Kidney epithelial cell (primary cell): ENCODE measurements at places on chromosomes 6 and 20.

GRCh38 chr6:44537306-44538049 is 150.0 kb downstream of the CDC5L start:
- DNase-seq: no peak

- no peak for DNase-seq
Observed at GRCh38 chr20:43893930-43894329, 20.7 kb upstream of the TOX2 start.

GRCh38 chr6:148747145-148747470 is 278 bp downstream of the UST start:
- DNase-seq: no peak

- DNase-seq: no peak
Observed at GRCh38 chr20:62875419-62876361, 14.1 kb upstream of the TCFL5 start.

GRCh38 chr6:112980676-112981075 is 633.5 kb downstream of the RFPL4B start:
- no peak for DNase-seq

DNA sequence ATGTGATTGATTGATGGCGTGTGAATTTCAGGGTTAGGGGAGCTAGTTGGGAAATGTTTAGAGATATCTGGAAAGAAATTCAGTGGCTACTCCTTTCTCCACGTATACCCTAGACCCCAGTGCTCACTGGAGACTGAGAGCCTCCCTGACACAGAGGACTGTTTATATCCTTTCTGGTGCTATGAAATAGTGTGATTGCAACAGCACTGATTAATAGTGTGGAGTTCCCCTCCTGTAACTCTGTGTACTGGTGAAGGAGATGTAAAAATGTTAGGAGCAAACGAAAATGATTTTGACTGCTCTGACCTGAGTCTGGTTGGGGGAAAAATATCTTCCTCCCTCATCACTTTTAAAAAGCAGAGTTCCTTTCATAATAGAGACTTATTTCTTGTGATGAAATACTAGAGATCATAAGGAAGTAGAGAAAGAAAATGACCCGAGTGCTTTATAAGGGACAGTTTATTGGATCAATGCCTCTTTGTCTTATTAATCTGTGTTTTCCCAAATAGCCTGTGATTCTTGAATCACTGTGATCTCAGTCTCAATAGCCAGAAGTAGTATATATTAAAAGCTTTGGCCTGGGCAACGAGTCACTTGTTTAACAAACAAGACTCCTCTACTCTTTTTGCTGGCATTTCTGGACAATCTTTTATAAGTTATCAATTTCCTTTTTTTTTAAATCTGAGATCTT is 92.3 kb downstream of the RNF182 start:
- DNase-seq: no peak

- DNase-seq: no peak
Observed at GRCh38 chr6:113425977-113426660, 431.0 kb upstream of the MARCKS start.

GRCh38 chr6:46903175-46903574 is 18.6 kb downstream of the ADGRF5 start:
- no peak for DNase-seq

- DNase-seq: no peak
Observed at GRCh38 chr20:23011008-23011721, 23.9 kb upstream of the SSTR4 start.

DNA sequence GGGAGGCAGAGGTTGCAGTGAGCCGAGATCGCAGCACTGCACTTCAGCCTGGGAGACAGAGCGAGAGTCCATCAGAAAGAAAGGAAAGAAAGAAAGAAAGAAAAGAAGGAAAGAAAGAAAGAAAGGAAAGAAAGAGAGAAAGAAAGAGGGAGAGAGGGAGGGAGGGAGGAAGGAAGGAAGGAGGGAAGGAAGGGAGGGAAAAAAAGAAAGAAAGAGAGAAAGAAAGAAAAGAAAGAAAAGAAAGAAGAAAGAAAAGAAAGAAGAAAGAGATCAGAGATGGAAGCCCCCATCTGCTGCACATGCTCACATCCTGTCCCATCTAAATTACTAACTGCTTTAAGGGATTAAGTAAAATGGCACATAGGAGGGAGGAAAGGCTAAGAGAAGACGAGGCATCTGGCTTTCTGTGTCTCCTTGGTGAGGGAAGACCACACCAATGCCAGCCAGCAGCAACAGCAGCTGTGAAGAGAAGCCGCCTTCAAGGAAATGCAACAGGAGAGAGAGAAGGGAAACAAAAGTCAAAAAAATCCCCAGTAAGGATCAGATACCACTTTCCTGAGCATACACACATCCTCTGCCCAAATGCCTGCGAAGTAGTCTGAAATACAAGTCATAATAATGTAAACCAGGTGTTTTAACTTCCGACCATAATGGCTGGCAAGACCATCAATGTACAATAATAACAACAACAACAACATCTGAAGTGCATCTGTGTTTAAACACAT is 300.2 kb upstream of the JARID2 start:
- DNase-seq: no peak

DNA sequence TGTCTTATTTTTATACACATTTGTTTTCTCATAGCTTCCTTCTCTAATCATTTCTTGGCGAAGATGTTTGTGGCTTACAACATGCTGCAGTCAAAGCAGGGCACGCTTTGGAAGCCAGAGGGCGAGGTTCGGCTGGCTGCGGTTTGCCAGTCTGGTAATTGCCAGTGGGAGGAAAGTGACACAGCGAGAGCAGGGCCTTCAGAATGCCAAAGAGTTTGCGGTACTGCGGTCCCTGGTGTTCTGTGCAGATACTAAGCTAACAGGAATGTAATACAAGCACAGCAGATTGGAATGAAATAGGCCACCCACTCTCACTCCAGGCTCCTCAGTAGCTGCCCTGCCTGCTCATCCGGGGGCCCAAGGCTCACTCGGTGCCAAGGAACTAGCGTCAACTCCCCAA is 58.7 kb upstream of the TGM3 start:
- peak; percentile 90 for DNase-seq

GRCh38 chr20:44083220-44083933 is 103.6 kb downstream of the JPH2 start:
- DNase-seq: peak; percentile 79

DNA sequence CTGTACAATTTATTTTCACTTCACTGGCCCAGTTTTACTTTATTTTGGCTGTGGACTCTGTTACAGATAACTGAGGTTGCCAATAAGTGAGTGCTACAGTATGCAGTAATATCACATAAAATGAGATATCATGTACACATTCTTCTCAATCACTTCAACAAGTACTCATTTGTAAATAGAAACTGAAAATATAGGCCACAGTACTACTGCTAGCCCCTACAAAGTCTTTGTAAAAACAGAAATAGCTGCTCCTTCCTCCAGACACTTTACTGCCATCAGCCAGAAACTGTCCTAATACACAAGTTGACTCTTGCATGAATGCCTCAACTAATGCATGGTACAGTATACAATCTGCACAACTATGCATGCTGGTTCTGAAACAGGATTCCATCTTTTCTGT is 9.2 kb downstream of the DTNBP1 start:
- DNase-seq: no peak

GRCh38 chr20:1431158-1431557 is 35.5 kb downstream of the NSFL1C start:
- no peak for DNase-seq

DNA sequence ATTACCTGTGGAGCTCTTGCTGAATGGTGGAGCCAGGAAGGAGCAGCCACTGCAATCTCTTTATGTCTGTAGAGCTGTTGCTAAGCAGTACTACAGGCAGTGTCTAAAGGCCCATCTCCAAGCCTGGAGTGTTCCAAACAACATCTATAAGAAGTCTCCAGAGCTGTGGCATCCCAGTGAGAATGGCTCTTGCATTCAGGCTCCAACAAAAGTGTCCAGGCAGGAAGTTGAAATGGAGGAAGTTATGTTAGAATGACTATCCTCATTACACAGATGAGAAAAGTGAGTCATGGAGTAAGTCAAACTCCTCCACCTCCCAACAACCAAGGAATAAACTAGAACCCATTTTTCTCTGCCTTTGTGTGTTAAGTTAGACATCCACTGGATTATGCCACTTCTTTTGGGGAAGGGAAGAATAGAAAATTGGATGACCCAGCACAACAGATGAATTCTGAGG is 288.5 kb upstream of the STXBP5 start:
- DNase-seq: no peak

DNA sequence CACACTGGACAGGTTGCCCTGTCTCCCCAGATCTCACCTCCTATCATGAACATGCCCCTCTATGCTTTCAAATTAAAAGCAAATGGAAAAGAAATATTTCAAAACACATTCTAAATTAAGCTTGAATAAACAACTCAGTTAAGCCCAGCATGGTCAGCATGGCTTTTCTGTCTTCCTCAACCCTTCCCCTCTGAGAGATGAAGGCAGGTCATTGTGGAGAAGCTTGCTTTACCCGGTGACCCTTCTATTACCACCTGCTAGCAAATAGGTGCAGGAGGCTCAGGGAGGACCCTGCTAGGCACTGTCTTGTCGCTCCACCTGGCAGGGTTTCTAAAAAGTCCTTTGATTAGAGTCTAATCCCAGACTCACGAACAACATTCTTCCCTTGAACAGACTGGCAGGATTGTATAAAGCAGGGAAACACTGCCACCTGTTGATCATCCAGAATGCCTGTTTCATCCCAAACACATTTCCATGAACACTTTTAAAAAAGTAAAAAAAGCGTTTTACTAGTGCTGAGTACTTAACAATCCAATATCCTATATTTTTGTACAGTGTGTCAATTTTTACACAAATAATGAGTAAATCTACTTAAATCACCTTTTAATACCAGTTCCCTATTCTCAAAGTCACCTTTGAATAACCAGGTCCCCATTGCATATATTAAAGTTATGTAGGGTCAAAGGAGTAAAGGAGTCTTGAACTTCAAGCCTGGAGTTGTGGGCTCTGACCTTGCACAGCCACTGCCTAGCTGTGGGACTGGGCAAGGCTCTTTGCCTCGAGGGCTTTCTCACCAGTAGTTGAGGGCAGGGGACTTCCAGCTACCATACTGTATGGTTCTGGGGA is 75.5 kb downstream of the GPR6 start:
- DNase-seq: peak; percentile 14

- DNase-seq: no peak
Observed at GRCh38 chr6:158805698-158806377, 13.3 kb downstream of the EZR start.

- DNase-seq: no peak
Observed at GRCh38 chr6:156866220-156867015, 89.2 kb downstream of the ARID1B start.

DNA sequence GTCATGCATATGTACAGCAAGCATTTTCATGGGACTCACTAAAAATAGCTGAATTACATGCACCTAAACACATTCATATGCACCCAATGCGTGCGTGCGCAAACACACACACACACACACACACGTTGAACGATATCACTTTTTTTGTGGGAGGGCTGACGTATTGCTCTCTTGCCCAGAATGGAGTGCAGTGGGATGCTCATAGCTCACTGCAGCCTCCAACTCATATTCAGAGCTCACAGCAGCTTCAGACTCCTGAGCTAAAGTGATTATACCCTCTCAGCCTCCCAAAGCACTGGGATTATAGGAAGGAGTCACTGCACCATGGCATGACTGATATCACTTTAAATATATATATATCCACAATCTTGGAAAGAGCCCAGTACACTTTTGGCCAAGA is 620.4 kb upstream of the MANEA start:
- DNase-seq: no peak

DNA sequence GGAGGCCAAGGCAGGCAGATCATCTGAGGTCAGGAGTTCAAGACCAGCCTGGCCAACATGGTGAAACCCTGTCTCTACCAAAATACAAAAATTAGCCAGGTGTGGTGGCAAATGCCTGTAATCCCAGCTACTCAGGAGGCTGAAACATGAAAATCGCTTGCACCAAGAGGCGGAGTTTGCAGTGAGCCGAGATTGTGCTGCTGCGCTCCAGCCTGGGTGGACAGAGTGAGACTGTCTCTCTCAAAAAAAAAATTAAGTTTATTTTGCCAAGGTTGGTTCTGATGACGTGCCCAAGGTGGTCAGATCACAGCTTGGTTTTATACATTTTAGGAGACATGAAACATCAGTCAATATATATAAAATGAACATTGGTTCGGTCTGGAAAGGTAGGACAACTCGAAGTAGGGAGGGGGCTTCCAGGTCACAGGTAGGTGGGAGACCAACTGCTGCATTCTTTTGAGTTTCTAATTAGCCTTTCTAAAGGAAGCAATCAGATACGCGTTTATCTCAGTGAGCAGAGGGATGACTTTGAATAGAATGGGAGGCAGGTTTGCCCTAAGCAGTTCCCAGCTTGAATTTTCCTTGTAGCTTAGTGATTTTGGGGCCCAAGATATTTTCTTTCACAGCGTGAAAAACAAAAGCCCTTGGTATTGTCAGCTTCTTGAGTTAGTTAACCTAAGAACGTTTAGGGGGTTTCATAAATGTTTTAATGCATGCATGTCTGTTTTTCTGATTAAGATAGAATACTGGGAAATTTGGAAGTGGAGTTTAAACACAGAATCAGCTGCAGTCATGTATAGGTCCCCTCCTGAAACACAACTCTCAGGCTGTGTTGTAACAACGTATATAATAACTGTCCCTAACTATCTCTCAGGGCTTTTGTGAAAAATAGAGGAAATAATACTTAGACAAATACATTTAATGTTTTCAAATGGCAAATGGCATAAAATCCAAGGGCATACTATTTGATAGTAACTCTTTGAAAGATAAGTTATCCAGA is 16.7 kb downstream of the ACOT13 start:
- DNase-seq: no peak

DNA sequence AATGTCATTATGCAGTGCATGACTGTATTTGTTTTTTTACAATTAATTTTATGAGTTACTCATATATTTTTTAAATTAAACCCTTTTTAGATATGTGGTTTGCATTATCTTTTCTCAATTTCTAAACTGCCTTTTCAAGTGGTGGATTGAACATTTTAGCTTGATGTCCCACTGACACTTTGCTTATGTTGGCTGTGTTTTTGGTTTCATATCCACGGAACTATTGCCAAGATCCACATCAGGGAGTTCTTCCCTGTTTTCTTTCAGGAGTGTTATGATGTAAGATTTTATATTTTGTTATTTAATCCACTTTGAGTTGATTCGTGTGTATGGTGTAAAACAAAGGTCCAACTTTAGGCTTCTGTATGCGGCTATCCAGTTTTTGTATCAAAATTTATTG is 1144.9 kb upstream of the EYS start:
- no peak for DNase-seq

- no peak for DNase-seq
Observed at GRCh38 chr6:137552809-137553208, 58.6 kb upstream of the OLIG3 start.

GRCh38 chr20:12207875-12208274 is 290.2 kb downstream of the BTBD3 start:
- peak; percentile 1 for DNase-seq

DNA sequence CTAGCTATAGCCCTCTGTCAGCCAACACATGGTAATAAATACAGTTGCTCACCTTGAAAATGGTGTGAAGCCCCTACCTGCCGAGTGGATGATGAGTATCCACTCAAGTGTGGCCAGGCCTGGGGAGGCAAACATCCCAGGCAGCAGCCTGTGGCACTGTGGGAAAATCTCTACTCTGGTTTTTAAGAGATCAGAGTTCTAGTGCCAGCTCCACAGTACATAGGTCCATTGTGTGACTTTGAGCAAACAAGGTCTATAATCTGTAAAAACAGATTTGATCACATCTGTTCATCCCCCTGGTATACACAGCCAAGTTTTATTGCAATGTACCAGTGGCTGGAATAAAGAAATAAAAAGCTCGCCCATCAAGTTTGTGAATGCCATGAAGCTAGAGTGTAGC is 82.7 kb upstream of the ARMC2 start:
- no peak for DNase-seq

- DNase-seq: no peak
Observed at GRCh38 chr6:10505529-10505928, 15.6 kb upstream of the GCNT2 start.

- DNase-seq: no peak
Observed at GRCh38 chr6:55869674-55870073, 5.7 kb downstream of the BMP5 start.
